Stimulated activated CD4-positive, alpha-beta T cell treated with anti-CD3 and anti-CD28 coated beads, TNF-alpha, amount 100 ng/mL, for 1 hour (primary cell): ENCODE measurements at places on chromosomes 6 and 20.

DNA sequence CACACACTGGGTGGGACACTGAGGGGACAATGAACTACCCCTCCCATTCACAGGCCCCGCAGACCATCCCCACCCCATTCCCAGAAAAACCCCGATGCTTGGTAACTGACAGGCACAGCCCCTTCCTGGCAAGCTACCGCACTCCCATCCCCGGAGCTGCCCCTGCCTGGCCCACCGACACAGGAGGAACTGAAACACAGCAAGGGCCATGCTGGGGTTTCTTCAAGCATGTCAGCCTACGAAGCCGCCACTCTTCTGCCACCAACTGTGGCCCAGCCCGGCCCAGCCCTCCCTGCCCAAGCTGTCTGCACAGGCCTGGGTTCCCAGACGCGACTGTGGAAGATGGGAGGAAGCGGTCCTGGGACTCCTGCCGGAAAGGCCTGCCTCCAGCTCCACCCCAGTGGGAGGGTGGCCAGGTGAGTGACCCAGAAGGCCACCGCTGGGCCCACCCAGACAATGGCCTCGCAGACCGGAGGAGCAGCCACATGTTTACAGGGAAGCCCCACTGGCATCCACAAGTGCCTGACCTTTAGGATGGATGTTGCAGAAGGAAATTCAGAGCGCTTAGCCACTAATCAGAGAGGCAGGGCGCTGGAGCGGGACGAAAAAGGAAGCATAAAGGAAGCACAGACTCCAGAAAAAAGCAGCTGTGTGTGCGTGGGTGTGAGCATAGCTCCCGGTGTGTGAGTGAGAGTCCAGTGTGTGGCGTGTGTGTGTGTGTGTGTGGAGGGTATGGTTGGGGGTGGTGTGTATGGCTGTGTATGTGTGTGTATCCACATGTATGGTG, 91.6 kb downstream of the PRND start:
- DNase-seq, result no peak

DNA sequence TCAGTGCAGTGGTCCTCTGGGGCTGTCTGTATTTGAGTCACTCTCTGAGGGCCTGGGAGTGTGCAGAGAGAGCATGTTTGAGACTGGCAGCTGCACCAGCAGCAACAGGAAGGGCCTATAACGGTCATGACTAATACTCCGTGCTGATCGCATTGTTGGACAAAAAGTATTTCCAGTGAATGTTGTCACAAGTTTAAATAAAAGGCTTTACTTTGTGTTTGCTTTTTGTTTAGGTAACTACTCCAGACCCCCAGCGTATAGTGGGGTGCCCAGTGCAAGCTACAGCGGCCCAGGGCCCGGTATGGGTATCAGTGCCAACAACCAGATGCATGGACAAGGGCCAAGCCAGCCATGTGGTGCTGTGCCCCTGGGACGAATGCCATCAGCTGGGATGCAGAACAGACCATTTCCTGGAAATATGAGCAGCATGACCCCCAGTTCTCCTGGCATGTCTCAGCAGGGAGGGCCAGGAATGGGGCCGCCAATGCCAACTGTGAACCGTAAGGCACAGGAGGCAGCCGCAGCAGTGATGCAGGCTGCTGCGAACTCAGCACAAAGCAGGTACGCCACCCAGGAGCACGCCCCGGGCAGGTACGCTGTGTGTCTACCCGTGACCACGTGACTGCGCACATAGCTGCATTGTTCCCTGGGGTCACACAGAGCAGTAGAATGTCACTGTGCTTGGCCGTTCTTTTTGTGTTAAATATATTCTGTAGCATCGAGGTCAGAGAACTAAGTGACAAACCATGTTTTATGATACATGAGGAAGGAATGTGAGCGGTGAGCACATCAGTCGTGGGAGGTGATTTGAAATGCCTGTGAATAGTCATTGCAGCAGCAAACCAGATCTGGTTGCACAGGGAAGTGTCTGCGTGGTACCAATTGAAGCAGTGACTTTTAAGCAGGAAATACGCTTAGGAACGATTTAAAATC, 174.7 kb downstream of the TMEM242 start:
- no peak for DNase-seq

GRCh38 chr6:17297271-17298080, 16.3 kb downstream of the RBM24 start:
- DNase-seq, result no peak

DNA sequence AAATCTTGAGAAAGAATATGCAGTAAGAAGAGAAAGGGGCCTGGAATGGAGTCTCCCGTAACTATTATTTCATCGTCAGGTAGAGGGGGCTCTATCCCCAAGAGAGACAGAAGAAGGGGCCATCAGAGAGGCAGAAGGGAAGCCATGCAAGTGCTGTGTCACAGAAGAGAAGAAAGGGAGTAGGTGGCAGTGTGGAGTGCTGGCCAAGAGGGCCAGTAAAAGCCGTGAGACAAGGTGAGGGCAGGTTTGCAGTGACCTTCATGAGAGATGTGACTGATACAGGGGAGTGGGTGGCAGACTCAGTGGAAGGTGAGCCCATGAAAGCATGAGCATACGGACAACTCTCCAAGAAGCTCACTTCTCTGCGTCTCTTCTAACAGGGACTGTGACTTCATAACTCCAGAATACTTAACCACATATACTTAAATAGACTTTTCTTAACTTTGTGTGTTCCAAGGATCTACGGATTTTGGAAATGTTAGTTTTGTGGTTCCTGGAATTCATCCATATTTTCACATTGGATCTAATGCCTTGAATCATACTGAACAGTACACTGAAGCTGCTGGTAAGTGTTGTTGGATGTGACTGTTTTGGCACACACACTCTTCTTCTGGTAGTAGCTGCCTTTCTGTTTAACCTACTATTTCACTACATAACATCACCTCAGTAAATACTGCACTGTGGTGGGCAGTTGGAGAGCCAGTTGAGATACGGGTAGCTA, 15.6 kb downstream of the PM20D2 start:
- DNase-seq, result no peak

- no peak for DNase-seq
These were observed 1.9 kb upstream of the ULBP1 start for GRCh38 chr6:149961728-149962425.

GRCh38 chr6:135527960-135528249, 30.4 kb upstream of the AHI1 start:
- no peak for DNase-seq

DNA sequence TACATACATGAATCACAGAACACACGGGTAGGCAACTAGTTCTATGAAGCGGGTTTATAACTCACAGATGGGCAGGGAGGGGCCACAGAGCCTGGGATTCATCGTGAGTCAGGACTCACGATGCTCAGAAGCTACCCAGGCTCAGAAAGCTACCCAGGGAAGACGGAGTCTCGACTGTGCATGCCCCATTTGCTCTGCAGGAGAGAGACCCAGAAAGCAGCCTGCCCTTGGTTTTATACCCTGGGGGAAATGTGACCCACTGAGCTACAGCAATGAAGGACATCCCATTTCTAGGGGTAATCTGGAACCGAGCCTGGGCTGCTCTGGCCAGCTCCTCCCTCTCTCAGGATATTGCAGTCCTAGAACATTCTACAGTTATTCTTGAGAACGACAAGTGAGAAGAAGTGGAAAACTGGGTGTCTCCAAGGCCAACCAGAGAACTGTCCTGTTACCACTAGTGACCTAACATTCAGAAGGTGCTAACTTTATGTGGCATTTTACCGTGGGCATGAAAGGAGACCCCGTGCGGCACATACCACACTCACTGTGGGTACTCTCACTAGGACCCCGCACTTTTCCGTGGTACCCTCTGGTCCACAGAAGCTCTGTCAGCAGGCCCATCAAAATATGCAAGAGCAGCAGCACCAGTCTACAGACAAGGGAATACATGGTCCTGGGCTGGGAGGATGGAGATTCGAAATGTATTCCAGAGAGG, 201.9 kb upstream of the PMEPA1 start:
- no peak for DNase-seq
